Cortex of kidney (tissue), 1 donor: ENCODE measurements at places on chromosomes 5 and 9.

- DNase-seq: no peak
Measured at GRCh38 chr5:9761706-9762105, 131.6 kb upstream of the TAS2R1 start.

DNA sequence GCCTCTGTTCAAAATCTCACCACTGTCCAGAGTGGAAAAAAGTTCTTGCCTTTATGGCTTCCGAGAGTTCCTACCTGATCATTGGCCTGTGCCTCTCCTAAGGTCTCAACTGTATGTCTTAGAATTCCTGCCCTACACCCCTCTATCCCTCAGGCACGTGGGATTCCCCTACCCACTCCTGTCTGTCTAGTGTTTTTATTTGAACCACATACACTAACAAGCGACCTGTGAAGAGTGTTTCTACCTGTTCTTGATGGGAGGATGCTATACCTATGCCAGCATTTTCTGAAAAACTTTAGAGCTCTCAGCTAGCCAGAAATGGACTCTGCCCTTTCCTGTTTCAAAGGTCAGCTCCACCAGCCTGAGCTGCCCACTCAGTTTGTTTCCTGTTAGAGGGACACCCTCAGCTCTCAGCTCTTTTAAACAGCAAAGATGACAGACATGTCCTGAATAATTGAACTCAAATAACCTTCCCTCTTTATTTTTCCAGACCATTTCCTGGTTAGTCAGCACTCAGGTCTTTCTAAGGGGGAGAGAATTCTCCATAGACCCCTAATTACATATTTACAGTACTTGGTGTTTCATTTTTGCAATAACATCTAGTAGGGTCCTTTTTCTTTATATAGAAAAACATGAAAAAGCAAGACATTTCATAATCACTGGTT, 214.8 kb downstream of the AOPEP start:
- DNase-seq: no peak

- DNase-seq: no peak
Measured at GRCh38 chr5:14355391-14355790, 212.2 kb downstream of the TRIO start.

GRCh38 chr5:78103232-78103918, 191.1 kb downstream of the AP3B1 start:
- DNase-seq: no peak

- no peak for DNase-seq
Measured at GRCh38 chr5:88419931-88420330, 151.3 kb upstream of the TMEM161B start.

- DNase-seq: no peak
Measured at GRCh38 chr5:135944967-135945560, 9.7 kb downstream of the LECT2 start.

DNA sequence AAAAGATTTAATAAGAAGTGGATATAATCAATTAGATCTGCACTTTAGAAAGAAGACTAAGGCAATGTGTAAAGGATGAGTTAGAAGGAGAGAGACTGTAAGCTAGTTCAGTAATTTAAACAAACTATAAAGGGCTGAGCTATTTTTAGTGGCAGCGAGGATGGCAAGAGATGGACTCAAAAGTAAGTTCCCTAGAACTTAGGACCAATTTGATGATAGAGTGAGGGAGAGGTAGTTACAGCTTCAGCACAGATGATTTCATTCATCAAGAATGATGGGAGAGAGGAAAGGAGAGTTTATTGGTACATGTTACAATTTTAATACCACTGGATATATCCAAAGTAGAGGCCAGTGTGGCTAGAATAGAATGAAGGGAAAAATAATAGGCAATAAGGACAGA, 19.1 kb downstream of the NADK2 start:
- no peak for DNase-seq
